ENCODE measurements at places on chromosomes 5 and 9.

DNA sequence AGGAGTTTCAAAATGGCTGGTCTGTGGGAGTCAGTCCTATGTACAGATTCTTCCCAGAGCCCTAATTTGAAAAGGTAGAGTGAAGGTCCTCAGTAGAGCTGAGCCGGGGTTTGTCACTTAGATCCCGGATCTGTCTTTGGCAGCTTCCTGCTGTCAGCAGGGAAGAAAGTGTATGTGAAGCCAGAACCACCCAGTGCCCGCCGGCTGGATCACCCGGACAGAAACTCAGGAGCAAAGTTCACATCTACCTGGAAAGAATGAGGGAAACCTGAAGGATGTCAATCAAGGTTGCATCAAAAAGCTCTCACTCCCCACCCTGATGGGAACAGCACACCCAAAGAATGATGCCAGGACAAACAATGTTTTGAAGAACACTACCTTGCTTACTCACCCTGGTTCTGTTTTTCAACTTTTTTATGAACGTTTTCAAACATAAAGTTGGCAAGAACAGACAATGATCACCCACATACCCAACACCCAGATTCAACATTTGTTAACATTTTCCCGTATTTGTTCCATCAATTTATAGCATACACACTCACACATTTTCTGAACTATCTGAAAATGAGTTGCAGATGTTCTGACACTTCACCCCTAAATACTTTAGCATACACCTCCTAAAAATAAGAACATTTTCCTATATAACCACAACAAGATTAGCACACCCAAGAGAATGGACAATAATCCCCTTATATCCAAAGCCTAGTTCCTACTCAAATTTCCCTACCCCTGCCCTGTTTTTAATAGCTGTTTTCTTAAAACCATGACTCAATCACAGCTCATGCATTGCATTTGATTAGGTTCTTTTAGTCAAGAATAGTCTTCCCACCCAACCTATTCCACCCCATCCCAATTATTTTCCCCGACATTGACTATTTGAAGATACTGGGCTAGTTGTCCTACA, 133.9 kb downstream of the LHFPL2 start:
- DNase-seq, result no peak

GRCh38 chr5:107538331-107538730, 132.4 kb downstream of the EFNA5 start:
- DNase-seq, result peak; percentile 38

DNA sequence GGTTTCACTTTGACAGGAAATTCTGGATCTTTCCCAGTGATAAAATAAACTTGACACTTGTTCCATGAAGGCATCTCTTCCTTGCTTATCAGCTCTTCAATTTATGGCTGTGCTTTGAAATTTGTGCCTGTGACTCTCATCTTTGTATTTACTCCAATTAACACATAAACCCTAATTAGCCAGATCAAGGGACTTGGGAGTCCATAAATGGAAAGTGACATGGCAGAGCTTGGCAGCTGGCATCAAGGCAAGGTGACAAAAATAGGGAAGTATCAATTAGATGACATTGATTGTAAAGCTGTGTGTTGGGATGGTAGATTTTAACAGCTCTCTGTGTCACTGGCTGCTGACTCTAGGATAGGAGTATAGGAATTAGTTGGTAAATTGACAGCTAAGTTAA, 133.9 kb downstream of the PBX3 start:
- no peak for DNase-seq

DNA sequence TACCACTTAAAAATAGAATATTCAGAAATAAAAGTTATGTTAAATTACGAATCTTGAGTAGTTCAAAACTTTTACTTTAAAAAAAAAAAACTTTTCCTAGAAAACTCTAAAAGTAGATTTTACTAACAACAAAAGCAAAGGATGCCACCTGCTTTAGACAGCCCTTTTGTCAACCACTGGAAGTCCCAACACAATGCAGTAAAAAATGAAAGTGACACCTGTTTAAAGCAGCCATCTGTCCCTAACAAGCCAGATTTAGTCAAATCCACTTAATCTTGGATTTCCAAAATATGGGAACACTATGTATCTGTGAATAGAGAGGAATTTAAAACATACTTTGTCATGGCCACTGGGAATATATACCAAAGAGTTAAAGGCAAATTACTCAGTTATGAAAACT, 3.8 kb downstream of the RFX3 start:
- DNase-seq, result no peak

GRCh38 chr9:109805050-109805449, 25.1 kb downstream of the PALM2AKAP2 start:
- DNase-seq, result no peak

DNA sequence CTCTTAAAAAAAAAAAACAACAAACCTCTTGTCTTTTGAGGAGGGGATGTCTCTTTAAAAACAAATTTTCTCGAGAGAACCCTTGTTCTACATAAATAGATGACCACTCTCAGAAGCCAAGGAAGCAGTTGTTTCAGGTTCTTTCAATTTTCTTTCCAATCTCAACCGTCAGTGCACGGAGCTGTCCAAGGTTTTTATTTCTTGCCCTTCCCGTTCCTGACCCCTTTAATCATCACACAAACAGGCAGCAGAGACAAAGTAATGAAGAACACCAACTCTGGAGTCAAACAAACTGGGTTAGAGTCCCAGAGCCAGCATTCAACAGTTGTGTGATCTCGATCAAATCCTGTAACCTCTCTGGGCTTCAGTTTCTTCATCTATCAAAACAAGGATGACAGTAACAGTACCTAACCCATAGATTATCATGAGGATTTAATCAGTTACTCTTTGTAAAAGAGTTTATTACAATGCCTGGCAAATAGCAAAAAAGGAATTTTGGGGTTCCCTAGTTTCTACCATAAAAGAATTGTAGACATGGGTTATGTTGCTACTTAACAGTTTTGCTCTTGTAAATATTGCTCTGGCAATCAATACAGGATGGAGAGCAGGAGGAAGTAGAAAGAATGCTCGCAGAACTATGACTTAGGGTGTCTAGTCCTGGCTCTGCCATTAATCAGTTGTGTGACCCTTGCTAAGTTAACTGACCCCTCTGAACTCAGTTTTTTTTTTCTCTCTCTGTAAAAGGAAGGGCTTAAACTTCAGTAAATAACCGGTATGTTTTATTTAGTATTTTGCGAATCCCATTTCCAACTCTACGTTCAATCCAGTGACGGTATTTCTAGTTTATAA, 1.0 kb upstream of the NIM1K start:
- peak; percentile 19 for DNase-seq

DNA sequence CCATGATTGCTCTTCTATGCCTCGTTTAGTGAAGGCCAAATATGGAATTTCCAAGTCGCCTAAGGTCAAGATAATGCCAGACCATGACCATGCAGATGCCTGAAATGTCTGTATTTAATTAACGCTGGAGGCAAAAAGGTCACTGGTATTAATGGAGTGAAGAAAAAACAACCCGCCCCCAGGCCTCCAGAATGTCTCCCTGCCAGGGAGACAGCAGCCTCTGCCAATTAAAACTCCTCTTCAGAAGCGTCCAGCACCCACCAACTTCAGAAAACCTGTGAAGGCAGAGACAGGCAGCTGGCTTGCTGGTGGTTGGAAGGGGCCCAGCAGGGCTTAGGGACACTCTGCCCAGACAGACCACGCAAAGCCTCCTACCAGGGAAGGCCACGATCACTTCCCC, 94.4 kb downstream of the VAV2 start:
- DNase-seq, result no peak

- no peak for DNase-seq
Observed at GRCh38 chr5:1332461-1333001, 12.4 kb downstream of the CLPTM1L start.

DNA sequence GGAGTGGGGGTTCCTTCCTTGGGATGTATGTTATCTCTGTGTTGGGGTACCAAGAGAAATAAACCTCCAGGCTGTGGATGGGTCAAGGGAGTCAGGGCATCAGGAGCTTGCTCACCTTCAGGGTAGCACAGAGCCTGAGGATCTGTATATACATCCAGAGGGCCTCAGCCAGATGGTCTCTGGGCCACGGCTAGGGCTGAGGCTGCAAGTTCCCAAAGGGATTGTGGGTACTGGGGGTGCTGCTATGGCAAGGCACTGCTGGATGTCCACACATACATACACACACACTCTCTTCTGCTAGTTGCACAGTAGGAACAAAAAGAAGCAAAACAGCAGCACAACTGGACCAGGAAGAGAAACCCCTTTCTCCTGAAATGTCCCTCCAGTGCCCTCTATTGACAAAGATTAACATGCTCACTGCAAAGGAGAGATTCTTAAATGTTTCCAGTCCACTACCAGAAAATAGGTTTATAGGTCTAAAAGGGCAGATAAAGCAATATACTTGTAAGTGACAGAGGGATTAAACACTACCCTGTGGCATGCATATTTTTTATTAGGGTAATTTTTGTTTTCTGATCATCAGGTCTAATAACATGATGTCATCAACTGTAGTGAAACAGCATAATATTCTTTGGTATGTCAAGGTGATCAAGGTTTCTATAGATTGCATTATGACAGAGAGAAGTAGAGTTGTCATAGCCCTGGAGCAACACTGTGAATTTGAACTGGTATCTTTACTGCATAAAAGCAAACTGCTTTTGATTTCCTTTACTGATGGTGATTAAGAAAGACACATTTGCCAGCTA, 56.3 kb upstream of the KCNN2 start:
- peak; percentile 30 for DNase-seq

DNA sequence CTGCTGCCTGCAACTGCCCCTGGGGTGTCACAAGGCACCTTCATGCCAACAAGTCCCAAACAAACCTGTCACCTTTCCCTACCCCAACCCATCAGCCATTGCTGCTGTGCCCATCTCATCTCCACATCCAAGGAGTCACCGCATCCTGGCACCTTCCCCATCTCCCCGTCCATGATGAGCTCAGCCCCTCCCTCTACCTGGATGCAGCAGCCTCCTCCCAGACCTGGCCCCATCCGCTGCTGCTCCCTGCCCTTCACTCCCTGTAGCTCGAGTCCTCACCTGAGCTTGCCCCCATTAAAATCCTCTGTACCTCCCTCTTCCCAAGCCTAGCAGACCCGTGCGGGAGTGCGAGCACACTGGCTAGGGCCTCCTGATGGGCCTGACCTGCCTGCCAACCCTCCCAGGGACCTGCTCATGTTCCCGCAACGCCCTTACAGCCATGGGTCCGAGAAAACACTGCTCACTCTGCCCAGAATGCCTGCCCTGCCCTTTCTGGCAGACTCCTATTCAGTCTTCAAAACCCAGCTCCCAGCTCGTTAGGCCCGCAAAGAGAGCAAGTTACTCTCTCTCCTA, 110.6 kb downstream of the ADAMTS2 start:
- DNase-seq, result no peak

DNA sequence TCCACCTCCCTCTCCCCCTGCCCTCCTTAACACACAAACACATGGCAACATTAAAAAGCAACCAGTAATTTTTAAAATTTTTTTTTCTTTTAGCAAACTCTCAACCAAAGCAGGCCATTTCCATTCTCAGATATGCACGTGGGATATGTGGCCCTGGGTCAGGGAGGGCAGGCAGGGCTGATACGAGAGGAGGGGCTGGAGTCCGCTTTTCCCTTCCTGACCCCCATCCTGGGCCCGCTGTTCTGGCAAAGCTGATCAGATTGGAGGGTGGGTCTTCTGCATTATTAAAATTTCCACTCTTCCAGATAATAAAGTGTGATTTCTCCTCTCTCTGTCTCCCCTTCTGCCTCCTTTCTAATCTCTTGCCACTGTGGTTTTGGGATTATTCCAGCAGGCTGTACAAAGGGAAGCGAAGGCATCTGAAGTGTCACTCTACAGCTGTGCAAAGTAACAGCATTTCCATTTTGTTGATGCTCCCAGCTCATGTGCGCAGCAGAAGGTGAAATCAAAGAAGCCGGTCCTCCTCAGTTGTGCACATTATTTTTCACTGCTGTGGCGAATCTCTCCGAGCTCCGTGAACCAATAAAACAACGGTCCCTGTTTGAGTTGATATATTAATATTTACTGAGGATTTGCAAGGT, 12.0 kb downstream of the IRX1 start:
- DNase-seq, result no peak

DNA sequence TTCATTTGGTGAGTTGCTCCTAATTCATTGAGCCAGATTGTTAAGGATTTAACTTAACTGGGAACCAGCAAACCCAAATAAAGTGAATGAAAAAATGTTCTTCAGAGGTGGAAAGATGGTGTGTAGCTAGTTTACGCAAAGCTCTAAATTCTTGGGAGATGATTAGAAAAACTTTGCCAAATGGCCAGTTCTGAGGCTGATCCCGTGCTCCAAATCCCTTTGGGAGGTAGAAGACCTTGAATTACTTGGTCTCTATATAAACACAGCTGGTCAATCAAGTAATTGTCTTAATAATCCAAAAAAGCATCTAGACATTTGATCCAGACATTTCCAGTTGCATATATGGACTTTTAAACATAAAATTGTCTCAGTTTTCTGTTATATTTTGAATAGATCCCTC, 11.4 kb downstream of the ACTL7B start:
- DNase-seq, result no peak

Measured in HCEC 1CT (cell line).